Panc1 (cell line): ENCODE measurements at places on chromosomes 6 and 20.

DNA sequence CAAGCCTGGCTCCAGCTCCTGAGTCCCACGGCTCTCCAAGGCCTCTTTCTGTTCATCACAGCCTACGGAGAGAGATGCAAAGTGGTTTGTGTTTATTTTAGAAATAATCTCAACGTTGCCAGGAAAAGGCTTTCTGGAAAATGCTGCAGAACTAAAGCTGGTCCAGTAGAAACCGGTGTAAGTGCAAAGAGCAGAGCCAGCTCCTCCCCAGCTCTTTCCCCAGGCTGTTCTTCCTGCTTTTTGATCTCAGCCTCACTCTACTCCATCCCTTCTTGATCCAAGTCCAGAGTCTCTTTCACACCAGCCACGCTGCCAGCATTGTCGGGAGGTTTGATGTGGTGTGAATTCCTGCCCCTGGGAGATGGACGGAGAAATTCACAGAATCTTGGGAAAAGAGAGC lies 69.8 kb downstream of the TMEM170B start:
- no peak for DNase-seq

GRCh38 chr6:139518556-139519091 lies 144.2 kb upstream of the CITED2 start:
- no peak for DNase-seq

DNA sequence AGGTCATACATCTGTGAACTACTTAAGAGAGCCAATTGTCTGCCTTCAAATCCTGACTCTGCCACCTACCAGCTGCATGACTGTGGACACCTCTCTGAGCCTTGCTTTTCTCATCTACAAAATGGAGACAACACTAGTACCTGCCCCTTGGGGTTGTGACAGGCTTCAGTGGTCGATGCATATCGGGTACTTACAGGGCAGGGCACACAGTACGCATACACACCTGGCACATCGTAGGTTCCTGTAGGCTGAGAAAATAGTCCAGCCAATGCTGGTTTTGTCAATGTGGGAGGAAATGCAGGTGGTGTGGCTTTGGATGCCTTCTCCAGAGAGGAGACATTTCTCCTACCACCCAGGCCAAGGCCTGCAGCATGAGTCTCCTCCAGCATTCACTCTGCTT lies 2.3 kb downstream of the ADIG start:
- no peak for DNase-seq

GRCh38 chr6:33118525-33119123 lies 42.8 kb downstream of the HLA-DPB1 start:
- DNase-seq: no peak

DNA sequence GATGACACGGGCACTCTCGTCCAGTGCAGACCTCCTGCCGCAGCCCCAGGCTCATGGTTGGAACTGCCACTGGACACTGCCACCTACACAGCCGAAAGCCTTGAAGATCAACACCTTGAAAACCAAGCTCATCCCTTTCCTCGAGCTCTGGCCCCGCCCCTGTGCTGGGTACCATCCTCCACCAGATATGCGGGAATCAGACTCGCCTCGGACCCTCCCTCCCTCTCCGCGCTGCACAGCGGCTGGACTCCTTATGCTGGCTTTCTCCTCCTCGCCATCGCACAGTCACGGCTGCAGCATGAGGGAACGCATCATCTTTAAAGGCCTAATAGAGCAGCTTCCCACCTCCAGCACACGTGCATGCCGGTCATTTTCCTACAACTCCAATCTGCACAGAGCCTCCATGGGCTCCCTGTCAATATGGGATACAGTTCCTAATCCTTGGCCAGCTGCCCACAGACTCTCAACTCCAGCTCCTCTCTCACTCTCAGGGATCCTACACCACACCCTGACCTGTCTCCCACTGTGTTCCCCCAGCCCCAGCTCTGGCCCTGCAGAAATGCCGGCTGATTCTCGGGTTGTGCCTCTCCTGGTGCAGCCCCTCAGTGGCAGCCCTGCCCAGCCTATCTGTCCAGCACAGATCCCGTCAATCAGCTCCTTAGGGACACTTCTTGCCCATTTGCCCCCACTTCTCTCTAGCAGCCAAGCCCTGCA lies 23.2 kb downstream of the TXNDC5 start:
- no peak for DNase-seq

DNA sequence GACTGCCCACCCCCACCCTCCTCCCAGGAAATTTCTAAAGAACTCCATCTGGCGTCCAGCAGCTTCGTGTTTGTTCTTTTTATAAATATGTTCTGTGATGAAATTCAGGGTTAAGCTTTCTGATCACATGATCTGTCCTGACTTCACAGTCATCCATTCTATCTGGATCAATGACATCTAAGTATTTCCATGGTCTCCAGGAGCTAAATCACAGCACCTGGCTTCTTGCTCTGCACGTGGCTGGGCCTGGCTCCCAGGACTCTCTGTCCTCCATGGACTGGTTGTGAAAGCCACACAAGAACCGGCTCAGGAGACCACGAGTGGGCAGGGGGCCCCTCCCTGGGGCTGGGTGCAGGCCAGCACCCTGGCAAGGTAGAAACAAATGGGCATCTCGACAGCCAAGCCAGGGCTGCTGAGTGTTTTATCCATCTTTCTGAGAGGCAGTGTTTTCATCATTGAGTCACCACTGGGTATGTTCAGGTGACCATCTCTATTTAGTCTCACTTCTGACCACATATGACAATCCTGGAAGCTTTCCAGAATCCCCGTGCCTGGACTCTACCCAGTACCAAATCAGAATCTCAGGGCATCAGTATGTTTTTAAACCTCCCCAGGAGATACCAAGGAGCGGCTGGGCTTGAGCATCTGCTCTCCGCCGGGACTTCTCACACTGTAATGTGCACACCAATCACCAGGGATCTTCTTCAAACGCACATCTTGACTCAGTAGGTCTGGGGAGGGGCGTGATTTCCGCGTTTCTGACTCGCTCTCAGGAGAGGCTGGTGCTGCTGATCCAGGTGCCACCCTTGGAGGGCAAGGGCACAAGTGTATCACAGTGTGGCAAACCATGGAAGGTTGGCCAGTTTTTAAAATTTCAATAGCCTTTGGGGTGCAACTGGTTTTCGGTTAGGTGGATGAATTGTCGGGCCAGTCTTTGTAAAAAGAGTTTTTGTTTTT lies 31.6 kb upstream of the PXDC1 start:
- no peak for DNase-seq
